Breast epithelium (tissue), 4 donors: ENCODE measurements at places on chromosomes 4 and X. TPM values are rescaled to one million over a fixed set of nuclear protein-coding genes. Genes with fewer than 3 reads are reported as not detected.

GRCh38 chr4:92969650-92970379 lies 666.0 kb downstream of the GRID2 start:
- no peak for DNase-seq

DNA sequence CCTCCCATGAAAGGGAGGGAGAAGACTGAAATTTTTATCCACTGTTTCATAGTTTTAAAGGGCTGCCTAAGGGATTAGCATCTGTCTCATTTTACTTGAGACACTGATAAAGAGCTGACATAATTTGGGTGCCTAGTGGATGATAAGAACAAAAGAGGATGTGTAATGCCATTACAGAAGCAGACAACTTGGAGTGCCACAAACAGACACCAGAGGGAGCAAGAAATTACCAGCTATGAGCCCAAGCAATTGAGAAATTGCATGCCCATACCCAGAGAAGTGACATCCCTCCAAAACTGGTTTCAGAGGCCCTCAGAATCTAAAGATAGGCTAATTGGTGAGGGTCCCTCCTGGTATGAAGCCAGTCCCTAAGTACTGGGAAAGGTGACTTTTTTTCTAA lies 38.5 kb upstream of the POU3F4 start:
- DNase-seq = no peak

DNA sequence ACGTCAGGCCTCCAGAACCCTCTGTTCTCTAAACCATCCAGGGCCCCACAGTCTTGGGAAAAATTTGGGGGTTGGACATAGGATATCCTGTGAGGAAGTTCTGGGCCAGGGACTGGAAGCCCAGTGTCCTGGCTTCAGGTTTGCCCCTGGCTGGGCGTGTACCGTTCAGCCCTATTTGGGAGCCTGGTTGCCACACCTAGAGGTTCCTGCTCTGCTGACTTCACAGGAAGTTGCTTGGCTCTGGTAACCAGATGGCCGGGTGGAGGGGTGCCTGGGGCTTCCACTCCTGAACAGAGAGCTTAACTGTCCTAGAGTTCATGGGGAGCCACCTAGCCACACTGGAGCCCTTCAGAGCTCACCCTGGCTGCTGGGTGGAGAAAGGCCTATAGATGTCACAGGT lies 1.1 kb downstream of the TAFAZZIN start:
- DNase-seq = no peak

DNA sequence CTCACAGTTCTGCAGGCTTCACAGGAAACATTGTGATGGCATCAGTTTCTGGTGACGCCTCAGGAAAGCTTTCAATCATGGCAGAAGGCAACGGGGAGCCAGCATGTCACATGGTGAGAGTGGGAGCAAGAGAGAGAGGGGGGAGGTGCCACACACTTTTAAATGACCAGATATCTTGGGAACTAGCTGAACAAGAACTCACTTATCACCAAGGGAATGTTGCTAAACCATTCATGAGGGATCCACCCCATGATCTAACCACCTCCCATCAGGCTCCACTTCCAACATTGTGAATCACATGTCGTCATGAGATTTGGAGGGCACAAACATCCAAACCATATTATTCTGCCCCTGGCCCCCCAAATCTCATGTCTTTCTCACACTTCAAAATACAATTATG lies 43.3 kb upstream of the GPR173 start:
- DNase-seq = no peak

GRCh38 chr4:184506527-184507121 lies 32.3 kb upstream of the IRF2 start:
- no peak for DNase-seq

The PTCHD1 gene
- total RNA-seq = under 0.01 TPM
